ENCODE measurements at places on chromosomes 5 and 9.

GRCh38 chr5:113181853-113182490 lies 205.4 kb downstream of the DCP2 start:
- DNase-seq: peak; percentile 38

- DNase-seq: no peak
Measured at GRCh38 chr9:108382310-108382709, 473.5 kb downstream of the ACTL7B start.

- no peak for DNase-seq
Measured at GRCh38 chr9:89223396-89223977, 44.9 kb upstream of the SHC3 start.

DNA sequence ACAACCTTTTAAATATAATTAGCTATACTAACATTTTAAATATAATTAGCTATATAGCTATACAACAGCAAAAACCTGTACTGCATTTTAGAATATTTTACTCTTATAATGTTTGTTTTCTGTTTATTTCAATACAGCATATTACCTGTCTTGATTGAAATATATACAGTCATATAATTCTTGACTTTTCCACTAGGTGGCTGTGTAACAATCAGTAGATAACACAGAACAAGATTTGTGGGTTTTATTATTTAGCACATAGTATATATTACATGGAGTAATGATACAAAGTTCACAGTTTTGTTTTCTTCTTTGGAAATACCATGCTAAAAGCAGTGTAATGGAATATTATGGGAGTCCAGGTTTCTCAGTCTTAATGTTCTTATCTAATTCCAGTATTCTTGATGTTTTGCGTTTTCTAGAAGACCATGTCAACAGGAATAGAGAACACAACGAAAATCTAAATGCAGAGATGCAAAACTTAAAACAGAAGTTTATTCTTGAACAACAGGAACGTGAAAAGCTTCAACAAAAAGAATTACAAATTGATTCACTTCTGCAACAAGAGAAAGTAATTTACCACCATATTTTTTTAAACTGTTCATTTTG lies 13.3 kb downstream of the HMMR start:
- DNase-seq: no peak

GRCh38 chr5:150670275-150670947 lies 9.4 kb downstream of the MYOZ3 start:
- DNase-seq: no peak

- DNase-seq: no peak
Measured at GRCh38 chr9:92048924-92049625, 66.1 kb downstream of the SPTLC1 start.

DNA sequence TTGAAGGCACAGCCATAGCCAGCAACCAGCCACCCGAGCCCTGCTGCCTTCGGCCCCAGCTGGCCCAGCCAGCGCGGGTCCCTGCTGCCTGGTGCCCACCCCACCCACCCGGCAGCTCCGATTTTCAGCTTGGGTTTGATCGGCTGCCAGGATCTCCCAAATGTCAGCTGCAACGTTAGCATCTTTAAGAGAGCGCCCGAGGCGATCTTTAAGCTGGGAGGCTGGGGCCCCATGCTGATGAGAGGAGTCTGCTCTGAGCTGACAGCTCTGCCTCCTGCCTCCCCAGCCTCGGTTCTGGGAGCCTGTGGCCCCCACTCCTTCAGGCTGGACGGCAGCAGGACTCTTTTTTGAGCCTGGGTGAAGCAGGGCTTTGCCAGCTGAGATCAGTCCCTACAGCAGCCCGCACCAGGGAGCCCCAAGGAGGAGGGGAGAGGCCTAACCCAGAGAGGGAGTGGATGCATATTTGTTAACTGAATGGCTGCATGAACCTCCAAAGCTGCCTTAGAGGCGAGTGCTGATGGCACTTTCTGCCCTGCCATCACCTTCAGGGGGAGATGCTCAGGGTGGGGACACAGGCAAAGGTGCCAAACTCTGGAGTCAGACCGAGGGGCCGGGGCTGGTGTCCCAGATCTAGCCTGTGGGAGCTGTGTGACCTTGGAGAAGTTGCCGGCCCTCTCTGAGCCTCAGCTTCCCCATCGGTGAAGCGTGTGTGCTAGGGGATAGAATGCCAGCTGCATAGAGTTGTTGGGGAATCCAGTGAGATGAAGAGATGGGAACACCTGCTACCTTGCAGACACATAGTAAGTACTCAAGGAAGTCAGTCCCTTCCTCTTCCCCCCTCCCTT lies 165.5 kb downstream of the C9orf50 start:
- no peak for DNase-seq

DNA sequence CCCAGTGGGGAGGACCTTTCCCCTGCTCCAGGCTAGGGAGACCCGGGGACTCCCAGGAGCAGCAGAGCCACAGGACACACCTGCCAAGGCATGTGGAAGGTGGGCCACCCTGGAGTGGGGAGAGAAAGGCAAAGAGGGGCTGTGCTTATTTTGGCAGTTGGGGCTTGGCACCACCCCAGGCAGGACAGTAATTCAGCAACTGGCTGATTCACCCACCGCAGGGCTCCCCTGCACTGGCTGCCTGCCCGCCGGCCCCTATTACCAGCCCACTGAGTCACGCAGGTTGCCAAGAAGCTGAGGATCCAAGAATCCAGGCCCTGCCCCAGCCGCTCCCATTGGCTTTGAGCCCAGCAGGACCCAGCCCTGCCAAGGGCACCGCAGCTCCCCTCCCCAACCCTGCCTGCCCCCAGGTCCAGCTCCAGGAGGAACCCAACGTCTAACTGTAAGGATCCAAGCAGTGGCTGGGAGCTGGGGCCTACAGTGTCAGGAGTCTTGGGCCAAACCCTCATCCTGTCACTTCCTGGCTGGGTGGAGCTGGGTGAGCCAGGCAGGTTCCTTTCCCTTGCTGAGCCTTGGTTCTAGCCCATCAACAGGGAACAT lies 14.2 kb upstream of the RALGDS start:
- DNase-seq: peak; percentile 100

- no peak for DNase-seq
Measured at GRCh38 chr5:133934311-133934710, 34.1 kb downstream of the C5orf15 start.

- no peak for DNase-seq
Measured at GRCh38 chr9:119588874-119589744, 219.9 kb upstream of the BRINP1 start.

- DNase-seq: no peak
Measured at GRCh38 chr5:147557876-147558745, 48.2 kb upstream of the DPYSL3 start.

DNA sequence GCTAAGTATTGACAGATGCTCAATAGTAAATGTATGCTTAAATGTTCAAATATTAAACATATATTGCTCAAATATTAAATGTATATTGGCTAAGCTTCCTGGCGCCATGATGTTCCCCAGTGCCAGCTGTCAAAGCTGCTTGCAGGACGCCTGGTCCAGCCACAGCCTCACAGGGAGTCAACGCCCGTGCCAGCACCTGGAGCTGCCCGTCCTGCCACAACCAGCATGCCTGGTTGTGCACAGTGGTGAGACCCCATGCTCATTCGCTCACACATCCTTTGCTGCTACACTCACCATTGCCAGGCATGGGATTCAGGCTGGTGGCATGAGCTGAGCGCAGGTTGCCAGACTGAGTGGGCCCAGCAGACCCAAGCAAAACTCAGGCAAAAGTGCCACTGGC lies 926.9 kb upstream of the EDIL3 start:
- no peak for DNase-seq

GRCh38 chr9:106922026-106922425 lies 59.1 kb downstream of the ZNF462 start:
- no peak for DNase-seq

DNA sequence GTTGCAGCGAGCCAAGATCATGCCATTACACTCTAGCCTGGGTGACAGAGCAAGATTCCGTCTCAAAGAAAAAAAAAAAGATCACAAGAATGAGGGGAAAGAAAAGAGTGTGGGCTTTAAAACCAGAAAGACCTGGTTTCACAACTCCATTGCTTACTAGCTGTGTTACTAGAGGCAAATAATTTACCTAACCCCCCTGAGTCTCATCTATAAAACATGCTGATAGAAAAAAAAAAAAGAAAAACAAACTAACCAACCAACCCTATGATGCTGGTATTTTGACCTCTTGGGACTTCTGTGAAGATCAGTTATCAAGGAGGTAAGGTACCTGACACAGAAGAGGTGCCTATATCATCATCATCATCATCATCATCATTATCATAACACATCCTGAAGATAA lies 60.2 kb upstream of the UBTD2 start:
- no peak for DNase-seq

GRCh38 chr5:96680759-96681470 lies 18.7 kb downstream of the CAST start:
- peak; percentile 43 for DNase-seq

GRCh38 chr5:30572279-30572678 lies 621.2 kb upstream of the CDH6 start:
- no peak for DNase-seq

GRCh38 chr9:38318759-38319495 lies 73.6 kb upstream of the ALDH1B1 start:
- peak; percentile 74 for DNase-seq

DNA sequence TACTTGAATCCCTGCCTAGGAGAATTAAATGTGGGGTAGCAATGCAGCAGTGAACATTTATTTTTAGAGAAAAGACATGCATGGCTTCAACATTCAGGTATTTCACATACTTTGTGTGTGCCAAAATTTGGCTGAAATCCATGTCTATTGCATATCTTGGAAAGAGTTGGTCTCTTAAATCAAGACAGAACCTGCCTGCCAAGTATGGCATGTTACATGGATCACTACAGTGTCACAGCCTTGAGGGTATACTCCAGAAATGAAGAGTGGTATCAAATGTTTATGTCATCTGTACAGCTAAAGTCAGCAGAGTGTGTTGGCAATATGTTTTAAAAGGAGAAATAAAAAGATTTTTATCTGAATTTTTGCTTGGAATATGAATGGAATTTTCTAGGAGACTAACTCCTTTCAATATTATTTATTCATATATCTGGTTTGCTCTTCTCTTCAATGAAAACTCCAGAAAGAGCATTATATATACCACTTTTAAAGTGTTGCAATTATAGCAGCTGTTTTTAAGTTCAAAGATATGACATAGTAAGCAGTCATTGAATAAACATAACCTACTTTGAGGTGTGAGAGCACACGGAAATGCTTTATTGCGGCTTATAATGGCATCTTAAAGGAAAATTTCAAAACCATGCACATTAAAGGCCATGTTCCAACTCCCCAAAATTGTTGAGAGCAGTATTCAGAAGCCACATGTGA lies 95.4 kb upstream of the MINAR2 start:
- no peak for DNase-seq

DNA sequence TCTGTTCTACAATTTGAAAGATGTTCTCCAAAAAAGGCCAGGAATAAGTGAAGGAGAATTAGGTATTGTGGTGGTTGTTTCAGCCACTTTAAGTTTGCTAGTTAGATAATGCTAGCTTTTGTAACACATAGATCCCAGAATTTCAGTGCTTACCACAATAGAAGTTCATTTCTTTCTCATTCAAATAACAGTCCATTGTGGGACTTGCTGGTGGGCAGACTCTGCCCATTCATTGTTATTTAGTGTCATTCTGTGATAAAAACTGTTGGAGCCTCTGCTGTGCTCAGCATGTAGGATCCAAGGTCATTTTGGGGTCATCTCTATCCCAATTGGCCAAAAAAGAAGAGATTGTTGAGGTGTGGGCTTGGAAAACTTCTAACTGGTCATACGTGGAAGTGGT lies 106.8 kb downstream of the CCDC192 start:
- DNase-seq: no peak

- DNase-seq: peak; percentile 23
Measured at GRCh38 chr5:102902135-102902448, 147.0 kb downstream of the PAM start.

DNA sequence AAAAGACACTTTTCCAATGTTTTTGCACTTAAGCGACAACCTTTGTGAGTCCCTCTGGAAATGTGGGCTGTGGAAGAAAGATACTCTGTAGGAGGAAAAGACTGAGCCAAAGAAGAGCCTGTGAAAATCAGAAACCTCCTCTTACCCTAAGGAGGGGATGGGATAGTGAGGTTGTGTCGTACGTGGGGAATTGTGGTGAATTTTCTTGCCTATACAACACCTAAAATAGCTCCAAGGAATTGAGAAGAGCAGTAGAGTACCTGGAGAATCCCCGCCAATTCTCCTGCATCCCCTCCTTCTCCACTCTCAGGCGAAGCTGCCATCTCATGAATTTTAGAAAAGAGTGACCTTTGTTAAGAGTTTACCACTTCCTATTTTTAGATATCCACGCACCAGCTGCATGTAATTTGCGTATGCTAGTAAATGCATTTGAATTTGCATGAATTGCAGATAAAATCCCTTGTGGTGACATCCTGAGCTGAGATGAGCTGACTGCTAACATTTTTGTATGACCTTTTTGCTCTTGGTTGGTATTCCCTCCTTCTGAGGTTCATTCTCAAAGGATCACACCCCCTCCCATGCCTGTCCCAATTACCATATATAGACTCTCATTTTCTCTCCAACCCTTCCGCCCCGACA lies 147.2 kb downstream of the PCSK5 start:
- DNase-seq: no peak

GRCh38 chr5:95846554-95847260 lies 24.2 kb upstream of the GLRX start:
- DNase-seq: peak; percentile 71

- peak; percentile 35 for DNase-seq
Measured at GRCh38 chr5:89418407-89419085, 535.6 kb upstream of the MEF2C start.

DNA sequence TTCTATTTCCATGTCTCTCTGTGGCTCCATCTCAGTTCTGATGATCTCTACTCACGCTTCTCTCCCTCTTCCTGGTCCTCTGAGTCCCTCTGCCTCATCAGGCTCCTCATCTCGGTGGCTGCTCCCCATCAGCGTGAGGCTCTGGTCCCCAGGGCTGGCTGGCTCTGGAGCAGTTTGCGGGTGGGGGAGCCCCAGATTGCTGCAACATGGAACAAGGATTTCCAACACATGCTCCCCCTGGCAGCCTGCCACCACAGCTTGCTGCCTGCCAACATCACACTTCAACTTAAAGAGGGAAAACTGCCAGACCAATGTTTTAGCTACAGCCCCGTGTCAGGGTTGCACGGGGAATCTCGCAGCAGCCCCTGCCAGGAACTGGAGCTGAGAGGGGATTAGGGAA lies 77.2 kb upstream of the NEK6 start:
- peak; percentile 60 for DNase-seq

GRCh38 chr9:127311239-127311741 lies 46.7 kb downstream of the GARNL3 start:
- DNase-seq: peak; percentile 70

DNA sequence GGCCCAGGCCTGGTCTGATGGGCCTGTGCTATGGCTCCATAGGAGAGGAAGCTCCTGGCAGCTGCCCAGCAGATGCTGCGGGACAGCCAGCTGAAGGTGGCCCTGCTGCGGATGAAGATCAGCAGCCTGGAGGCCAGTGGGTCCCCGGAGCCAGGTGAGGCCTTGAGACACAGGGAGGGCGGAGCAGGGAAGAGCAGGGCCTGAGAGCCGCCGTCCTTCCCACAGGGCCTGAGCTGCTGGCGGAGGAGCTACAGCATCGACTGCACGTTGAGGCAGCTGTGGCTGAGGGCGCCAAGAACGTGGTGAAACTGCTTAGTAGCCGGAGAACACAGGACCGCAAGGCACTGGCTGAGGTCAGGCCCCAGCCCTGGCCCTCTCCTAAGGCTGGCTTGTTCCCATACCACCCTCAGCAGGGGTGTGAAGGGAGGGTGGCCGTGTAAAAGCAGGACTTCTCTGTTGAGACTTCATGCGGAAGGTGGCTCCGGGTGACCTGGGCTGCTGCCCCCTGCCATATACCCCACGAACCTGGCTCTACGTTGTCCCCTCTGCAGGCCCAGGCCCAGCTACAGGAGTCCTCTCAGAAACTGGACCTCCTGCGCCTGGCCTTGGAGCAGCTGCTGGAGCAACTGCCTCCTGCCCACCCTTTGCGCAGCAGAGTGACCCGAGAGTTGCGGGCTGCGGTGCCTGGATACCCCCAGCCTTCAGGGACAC lies 4.5 kb downstream of the PKN3 start:
- no peak for DNase-seq

- peak; percentile 68 for DNase-seq
Measured at GRCh38 chr5:57778501-57779091, 296.0 kb upstream of the ACTBL2 start.

Data from Daoy (cell line).